ENCODE measurements at places on chromosomes 13 and 19.

- no peak for DNase-seq
Measured at GRCh38 chr13:109162248-109163036, 533.0 kb downstream of the MYO16 start.

DNA sequence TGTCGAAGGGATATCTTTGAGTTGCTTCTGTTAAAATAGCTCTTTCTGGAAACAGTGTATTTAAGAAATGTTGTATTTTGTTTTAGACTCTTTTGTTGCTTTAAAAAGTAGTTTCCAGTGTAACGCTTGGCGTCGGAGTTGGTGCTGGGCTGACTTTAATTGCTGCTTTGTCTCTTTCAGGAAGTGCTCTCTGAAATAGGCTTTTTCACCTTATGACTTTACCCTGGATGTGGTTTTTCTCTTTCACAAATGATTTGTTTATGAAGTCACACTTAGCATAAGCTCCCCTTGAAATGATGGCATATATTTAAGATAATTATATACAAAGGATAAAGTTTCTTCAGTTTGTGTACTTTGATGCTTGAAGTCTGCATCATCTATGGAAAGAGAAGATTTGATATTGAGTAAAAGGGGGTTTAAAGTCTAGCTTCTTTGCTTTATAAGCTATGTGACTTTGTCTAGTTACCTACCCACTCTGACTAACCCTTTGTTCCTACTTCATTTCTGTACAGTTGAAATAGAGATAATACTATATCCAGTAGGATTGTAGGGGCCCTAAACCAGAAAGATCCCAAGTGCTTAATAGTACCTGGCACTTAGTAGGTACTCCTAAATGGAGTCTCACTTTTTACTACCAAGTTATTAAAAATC is at the start of gene GPR18:
GPR18 (minus strand) TSS at position 170 of the 651 bp plus-strand sequence. CDS start 2,507 bp downstream, outside the sequence.
- no peak for DNase-seq

DNA sequence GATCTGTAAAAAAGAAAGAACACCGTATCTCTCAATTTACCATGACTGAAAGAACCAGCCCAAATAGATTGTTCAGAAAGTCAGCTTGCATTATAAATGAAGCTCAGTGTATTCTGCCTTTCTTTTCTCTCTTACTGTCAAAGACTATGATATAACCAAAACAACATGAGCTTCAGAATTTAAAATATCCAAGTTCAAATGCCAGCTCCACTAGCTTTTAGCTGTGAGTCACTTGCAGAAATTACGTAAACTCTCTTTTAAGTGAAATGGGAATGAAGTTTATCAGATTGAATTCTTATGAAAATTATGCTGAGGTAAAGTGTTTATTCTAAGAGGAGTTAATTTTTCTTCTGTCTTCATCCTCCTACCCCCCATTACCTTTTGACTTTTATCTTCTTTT is 20.0 kb upstream of the POSTN start:
- no peak for DNase-seq

DNA sequence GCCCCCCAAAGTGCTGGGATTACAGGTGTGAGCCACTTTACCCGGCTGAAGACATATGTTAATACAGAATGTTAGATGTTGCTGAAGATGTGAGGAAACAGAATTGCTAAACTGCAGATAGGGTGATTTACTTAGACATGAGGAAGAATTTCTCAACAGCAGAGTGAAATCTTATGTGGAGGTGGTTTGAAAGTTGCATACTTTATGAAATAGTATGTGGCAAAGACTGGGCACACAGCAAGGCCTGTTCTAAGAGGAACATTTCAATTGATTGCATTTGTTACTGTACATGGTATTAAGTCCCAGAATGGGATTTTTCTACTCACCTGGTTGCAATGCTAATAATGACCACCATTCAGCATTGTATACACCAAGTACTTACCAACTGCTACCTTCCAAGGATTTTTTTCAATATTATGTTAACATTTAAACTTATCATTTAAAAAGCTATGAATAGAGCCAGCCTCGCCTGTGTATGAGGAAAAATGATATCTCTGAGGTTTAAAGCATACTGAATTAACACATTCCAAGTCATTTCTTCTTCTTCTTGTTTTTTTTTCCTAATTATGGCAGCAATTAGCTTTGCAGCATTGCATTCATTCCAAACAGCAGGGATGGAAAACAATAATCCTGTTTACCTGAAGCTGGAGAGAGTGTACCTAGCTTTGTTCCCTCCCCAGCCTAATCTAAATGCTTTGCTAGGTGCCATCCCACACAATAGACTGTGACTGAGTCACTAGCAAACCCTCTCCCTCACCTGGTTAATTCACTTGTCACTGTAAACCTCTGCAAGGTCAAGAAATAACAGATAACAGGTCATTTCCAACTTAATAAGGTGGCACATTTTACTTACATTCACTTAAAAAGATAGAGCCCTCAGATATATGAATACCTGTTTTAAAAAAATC is 19.4 kb upstream of the KLF5 start:
- peak; percentile 19 for DNase-seq

- DNase-seq: no peak
Measured at GRCh38 chr19:771332-771785, 20.4 kb downstream of the MISP start.

GRCh38 chr13:36006894-36007675 is 124.1 kb downstream of the DCLK1 start:
- DNase-seq: no peak

GRCh38 chr13:90375851-90376250 is 971.6 kb upstream of the MIR17HG start:
- DNase-seq: no peak

DNA sequence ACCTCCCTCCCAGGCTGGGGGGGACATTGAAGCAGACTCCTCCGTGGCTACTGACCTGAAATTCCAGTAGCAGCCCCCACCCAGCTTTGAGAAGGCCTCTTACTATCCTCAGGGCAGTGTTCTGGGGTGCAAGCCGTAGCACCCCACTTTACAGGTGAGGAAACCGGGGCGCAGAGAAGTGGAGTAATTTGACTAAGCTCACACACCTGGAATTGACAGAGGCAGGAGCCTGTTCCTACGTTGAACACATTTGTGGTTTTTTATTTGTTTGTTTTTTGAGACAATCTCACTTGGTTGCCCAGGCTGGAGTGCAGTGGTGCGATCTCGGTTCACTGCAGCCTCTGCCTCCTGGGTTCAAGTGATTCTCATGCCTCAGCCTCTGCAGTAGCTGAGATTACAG is 14.6 kb upstream of the S1PR4 start:
- DNase-seq: no peak

DNA sequence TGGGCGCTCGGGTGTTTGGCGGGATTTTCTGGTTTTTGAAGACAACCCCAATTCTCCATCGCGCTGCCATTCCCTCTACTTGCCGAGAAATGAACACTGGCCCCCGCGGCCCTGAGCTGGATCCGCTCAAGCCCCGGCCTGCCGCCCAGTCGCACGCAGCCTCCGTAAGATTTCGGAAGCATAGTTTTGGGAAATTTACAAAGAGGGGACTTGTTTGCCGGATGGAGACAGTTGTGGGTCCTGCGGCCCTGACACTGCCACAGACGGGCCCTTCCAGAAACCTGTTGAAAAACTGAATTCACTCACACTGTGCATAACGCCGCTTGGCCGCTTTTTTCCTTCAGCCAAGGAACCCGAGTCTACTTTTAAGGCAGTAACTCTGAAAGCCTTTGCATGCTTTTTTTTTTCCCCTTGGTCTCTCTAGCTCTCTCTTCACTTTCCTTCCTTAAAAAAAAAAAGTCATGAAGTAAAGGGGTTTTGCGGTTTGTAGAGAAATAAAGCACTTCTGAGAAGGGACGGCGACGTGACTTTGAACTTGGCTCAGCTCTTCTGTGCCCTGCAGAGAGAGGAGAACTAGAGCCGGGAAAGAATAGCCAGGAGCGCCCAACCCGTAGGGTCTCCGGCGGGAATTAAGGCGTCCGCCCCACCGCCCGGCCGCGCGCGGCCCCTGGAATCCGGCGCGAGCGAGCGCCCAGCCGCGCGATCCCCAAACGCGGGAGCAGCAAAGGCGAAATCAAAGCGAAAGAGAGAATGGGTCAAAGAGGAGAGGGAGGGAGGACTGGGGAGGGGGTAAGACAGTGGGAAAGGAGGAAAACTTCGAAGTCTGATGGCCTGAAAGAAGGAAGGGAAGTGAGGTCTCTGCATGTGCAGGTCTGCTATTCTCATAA is 3.4 kb upstream of the ZIC2 start:
- no peak for DNase-seq

DNA sequence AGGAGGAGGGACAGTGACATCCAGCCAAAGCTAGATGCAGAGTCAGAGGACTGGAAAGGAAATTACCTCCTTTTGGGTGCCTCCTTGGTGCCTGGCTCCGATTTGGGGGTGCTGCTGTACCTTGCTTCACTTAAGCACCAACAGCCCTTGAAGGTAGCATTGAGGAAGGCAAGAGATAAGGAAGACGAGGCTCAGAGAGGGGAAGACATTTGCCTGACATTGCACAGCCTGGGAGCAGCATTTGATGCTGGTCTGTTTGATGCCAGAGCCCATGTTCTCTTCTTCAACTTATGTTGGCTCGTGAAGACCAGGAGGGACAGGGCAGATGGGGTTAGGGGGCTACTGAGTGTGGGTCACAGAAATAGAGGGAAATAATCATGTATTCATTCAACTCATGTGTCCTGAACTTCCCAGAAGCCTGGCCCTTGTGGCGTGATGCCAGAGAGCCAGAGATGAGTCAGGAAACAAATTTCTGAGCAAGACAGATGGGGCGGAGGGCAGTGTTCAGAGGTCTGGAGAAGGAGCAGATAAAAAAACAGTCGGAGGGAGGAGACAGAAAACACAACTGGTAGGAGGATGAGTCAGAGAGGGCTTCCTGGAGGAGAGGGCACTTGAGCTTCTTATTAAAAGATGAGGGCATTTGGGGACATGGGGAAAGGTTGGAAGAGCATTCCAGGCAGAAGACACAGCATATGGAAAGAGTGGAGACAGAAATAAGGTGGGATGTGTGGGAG is 3.0 kb upstream of the C19orf81 start:
- no peak for DNase-seq

- no peak for DNase-seq
Measured at GRCh38 chr13:64197232-64197631, 2781.6 kb upstream of the PCDH20 start.

GRCh38 chr19:46423188-46423587 is 5.5 kb downstream of the PNMA8C start:
- DNase-seq: no peak

DNA sequence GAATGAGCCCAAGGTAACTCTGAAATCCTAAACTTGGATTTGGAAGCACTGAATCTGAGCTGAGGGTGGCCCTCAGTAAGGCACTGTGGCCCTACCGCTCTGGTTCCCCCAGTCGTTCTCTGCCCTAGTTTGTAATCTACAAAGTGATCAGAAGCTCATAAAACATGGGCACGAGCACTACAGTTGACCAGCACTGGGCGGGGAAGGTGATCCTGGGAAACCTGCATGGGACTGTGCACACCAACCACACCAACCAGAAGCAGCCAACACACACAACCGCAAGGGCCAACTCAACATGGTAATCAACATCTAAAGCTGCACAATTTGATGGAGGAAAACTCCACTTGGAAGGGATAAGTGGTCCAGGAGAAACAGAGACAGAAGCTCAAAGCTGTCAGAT is 22.9 kb downstream of the SLC7A1 start:
- no peak for DNase-seq

- DNase-seq: no peak
Measured at GRCh38 chr19:13207237-13207845, 57.1 kb downstream of the IER2 start.

DNA sequence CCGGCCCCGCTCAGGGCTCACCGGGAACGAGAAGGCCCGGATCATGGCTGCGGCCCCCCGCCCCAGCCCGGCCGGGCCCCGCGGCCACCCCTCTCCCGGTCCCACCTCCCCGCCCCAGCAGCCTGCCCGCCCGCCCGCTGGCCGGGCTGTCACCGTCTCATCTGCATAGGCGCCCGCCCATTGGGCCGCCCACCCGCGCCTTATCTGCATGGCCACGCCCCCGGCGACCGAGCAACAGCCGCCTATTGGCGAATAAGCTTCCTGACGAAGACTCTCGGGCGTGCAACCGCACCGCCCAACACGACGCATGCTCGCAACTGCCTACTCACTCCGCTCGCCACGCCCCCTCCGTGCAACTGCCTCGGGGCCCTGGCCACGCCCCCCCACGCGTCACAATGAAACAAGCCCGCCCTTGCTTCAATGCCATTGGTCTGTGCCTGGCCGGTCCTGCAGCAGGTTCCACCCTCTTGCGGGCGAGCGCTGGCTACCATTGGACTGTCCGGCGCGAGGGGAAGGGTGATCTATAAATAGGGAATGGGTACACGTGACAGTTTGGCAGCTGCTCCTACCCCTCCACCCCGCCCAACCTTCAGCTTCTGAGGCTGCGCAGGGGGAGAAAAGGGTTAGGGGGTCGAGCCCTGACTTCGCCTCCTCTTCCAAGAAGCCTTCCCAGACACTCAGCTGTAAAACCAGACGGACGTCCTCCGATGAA is at the start of gene DACT3:
DACT3 (minus strand) TSS at position 163 of the 712 bp plus-strand sequence; CDS start at position 45, 118 bp downstream.
- peak; percentile 99 for DNase-seq

DNA sequence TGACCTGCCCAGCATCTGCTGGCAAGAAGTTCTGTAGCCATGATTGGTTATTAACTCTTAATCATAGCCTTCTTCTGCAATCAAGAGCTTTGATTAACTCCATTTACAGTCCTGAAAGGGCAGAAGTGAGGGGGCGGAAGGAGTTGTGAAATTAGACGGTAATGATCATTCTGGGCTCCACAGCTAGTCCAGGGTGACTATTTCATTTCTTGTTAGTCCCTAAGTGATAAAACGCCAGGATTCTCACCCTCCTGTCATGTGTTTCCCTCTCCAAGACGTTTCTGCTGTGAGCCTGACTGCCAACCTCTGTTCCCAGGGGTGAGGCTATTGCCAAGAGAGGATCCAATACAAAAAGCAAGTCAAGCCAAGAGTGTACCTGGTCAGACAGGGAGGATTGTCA is 155.9 kb upstream of the IPO5 start:
- DNase-seq: no peak

- DNase-seq: no peak
Measured at GRCh38 chr13:110213461-110214074, 93.4 kb downstream of the COL4A1 start.

- no peak for DNase-seq
Measured at GRCh38 chr13:25678398-25678797, 306.6 kb downstream of the ATP8A2 start.

GRCh38 chr13:48356750-48357149 is 53.2 kb downstream of the RB1 start:
- DNase-seq: no peak

GRCh38 chr13:49527123-49527522 is 31.4 kb downstream of the PHF11 start:
- DNase-seq: no peak

DNA sequence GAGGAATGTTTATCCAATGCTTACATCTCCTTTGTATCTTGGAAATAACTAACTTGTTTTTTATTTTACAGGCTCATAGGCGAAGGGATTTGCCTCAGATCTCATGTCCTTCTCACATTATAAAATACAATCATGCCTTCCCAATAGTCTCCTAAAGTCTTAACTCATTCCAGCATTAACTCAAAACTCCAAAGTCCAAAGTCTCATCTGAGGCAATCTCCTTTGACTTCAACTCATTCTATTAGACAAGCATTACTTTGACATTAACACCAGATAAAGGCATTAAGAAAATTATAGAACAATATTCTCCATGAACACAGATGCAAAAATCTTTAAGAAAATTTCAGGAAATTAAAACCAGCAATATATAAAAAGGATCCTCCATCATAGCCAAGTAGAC is 137.6 kb downstream of the DNAJC3 start:
- DNase-seq: no peak

GRCh38 chr19:57830071-57830602 is at the start of gene ZNF587B:
Gene ZNF587B, plus strand, starts transcription at chr19:57830299. Its CDS starts 230 bp downstream, at chr19:57830529.
- no peak for DNase-seq

GRCh38 chr13:33541962-33542308 is 256.4 kb upstream of the STARD13 start:
- no peak for DNase-seq
